ENCODE measurements at places on chromosomes 6 and 20.

DNA sequence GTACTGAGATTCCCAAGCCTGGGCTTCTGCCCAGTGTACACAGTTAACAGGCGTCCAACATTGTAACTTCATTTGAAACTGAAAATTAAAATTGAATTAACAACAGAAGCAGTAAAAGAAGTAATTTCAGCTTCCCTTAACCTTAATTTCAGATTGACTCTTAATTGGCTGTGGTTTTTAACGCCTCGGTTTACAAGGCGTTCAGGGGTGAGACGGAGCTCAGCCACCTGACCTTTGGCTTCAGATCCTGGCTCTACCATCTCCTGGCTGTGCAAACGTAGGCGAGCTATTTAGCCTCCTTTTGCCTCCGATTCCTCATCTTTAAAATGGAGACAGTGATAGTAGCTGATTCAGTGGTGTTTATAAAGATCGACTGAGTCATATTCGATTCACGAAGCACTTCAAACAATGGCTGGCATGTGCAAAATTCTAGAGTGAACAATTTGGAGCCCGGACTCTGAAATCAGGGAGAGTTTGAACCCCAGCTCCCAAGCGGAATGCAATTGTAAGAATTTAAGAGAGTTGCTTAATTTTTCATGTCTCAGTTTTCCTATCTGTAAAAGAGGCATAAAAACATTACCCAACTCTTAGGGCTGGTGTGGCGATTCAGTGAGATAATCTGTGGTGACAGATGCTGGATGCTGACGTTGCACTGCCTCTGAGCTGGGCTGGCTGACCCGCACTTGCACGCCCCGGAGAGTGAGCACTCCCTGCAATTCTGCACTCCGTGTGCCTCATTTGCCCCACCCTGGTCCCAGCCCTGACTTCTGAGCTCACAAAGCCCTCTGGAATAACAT, 23.5 kb upstream of the OCSTAMP start:
- DNase-seq: no peak

- no peak for DNase-seq
These were observed 7.1 kb downstream of the L3MBTL1 start for GRCh38 chr20:43514648-43514999.

- DNase-seq: no peak
These were observed 668.0 kb upstream of the FLRT3 start for GRCh38 chr20:15005300-15005986.

- no peak for DNase-seq
These were observed 1189.4 kb upstream of the EYS start for GRCh38 chr6:66896415-66896814.

- no peak for DNase-seq
These were observed 51.2 kb upstream of the RANBP9 start for GRCh38 chr6:13762611-13763441.

DNA sequence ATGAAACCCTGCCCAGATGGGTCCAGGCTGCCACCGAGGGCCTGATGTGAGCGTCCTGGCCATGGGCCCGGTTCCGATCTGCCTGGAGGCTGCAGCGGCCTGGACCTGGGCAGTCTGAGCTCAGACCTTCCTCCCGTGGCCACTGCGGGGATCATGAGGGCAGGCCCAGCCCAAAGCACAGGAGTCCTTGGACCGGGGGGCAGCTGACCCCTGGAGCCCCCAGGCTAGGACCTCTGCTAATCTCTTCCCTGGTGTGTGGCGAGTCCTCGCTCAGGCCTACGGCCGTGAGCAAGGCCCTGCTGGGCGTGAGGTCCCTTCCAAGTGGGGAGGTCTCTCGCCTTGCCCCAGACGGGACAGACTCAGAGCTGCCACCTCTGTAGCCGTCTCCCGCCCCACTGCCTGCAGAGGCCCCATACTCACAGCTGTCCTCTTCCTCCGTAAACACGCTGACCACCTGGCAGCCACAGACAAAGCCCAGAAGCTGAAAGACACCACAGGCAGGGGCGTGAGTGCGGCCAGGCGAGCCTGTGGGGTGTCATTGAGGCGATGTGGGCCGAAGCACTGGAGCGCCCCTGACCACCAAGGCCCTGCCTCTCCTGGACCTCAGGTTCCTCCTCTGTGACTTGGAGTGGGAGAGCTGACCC, 8.0 kb downstream of the BIRC7 start:
- DNase-seq: no peak

DNA sequence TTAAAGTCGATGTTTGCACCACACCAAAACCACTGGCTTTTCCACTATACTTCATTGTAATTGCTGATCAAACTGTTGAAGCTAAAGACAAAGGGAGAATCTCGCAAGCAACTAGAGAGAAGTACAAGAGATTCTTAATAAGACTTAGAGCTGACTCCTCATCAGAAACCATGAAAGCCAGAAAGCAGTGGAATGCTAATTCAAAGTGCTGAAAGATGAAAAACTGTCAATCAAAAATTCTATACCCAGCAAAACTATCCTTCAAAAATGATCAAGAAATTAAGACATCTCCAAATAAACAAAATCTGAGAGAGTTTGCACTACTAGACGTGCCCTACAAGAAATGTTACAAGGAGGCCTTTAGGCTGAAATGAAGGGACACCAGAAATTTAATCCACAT, 52.6 kb downstream of the CD83 start:
- DNase-seq: no peak

DNA sequence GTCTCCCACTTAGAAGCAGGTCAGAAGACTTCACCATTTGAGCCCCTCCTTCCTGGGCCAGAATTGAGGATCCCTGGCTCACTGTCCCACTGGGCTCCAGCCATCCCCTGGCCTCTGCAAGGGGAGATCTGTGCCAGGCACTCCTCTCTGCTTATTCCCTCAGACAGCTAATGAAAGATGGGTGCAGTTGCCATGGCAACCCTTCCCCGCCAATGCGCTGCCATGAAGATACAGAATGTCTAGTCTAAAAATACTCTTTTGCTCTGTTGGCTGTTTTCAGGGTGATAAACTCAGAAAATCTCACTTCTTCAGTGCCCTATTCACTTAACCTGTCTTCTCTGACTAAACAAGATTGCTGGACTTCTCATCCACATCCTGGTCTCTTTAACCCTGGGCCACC, 13.6 kb upstream of the TTLL2 start:
- no peak for DNase-seq

DNA sequence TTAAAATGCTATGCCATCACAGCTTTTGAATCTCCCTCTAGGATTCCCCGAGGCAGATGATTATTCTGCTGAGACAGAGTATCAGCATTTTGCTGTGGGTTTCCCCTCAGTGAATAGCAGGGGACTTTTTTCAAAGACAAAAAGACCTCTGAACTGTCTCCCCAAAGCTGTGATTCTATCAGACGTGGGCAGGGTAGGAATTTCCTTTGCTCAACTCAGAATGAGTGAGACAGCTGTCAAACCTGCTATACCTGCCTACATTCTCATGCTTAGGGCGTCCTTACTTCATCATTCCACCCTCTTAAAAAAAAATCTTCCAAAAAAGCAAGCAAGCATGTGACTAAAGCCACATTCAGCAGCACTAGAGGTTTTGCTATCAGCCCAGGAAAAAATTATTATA, 147.6 kb upstream of the FAM83B start:
- DNase-seq: no peak

DNA sequence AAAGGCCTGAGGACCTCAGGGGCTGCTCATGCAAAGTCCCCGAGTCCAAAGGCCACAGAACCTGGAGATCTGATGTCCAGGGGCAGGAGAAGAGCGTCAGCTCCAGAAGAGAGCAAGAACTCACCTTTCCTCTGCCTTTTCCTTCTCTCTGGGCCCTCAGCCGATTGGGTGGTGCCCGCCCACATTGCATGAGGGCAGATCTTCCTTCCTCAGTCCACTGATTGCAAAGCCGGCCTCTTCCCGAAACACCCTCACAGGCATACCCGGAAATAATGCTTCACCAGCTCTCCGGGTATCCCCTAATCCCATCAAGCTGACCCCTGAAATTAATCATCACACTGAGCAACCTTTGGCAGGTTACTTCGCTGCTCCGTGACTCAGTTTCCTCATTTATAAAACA, 33.4 kb downstream of the SPDEF start:
- DNase-seq: no peak

GRCh38 chr6:44456070-44456965, 68.8 kb downstream of the CDC5L start:
- DNase-seq: peak; percentile 14

GRCh38 chr20:40280616-40281015, 408.4 kb downstream of the MAFB start:
- no peak for DNase-seq

- DNase-seq: no peak
These were observed 32.7 kb downstream of the CENPW start for GRCh38 chr6:126372626-126373025.

- DNase-seq: no peak
These were observed 203.2 kb upstream of the SGK1 start for GRCh38 chr6:134521116-134521501.

DNA sequence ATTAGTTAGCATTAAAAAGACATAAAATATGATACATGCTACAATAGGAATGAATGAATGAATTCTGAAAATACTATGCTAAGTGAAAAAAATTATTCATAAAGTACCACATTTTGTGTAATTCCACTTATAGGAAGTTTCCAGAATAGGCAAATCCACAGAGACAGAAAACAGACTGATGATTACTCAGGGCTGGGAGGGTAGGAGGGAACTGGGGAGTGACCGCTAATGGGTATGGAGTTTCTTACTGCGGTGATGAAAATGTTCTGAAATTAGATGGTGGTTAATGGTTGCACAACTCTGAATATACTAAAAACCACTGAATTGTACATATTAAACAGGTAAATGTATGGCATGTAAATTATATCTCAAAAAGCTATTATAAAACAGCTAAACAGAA, 22.6 kb downstream of the FERMT1 start:
- DNase-seq: no peak

- no peak for DNase-seq
These were observed 2.0 kb downstream of the MAN1A1 start for GRCh38 chr6:119347466-119348095.

GRCh38 chr6:137443901-137444300, 50.3 kb downstream of the OLIG3 start:
- no peak for DNase-seq

DNA sequence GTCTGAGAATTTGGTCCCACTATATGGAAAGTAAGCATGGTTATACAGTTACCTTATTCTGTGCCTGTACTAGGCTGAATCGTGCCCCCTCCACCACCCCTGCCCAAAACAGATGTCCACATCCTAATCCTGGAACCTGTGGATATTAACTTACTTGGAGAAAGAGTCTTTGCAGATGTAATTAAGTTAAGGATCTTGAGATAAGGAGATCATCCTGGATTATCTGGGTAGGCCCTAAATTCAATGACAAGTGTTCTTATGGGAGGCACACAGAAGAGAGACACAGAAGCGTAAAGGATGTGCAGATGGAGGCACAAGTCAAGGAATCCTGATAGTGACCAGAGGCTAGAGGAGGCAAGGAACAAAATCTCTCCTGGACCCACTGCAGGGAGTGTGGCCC, 116.7 kb upstream of the MAN1A1 start:
- DNase-seq: no peak

DNA sequence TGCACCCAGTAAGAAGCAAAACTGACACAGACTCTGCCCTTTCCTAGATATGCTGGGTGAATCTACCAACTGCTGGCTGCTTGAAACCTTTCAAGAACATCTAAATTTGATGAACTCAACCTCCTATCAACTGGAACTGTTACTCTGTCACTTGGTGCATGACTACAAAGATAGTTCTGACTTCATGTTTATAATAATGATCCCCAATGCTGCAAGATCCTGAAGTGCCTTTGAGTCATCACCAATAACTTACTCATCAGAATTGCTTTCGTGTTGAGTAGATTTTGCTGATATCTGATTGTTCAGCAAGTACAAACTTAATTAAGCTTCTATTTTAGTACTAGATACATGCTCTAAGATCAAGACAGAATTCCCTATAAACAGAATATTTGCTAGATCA, 100.2 kb upstream of the ARMC2 start:
- DNase-seq: no peak

DNA sequence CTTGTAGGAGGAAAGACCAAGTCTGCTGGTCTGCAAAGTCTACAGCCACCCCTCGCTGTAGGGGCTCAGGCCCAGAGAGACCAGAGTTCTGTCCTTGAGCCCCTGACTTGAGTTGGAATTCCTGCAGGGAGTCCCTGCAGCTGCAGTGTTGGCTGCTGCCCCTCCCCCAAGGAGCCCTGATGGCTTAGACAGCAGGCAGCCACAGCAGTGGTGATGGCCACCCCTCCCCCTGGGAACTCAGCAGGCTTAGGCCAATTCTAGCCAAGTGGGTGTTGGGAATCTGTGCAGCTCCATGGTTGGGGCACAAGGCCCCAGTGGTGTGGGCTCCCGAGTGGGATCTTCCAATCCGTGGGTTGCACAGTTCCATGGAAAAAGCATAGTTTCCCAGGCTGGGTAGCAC, 345.4 kb downstream of the CD109 start:
- DNase-seq: no peak

GRCh38 chr6:159649441-159649840, 43.6 kb downstream of the SOD2 start:
- DNase-seq: no peak

DNA sequence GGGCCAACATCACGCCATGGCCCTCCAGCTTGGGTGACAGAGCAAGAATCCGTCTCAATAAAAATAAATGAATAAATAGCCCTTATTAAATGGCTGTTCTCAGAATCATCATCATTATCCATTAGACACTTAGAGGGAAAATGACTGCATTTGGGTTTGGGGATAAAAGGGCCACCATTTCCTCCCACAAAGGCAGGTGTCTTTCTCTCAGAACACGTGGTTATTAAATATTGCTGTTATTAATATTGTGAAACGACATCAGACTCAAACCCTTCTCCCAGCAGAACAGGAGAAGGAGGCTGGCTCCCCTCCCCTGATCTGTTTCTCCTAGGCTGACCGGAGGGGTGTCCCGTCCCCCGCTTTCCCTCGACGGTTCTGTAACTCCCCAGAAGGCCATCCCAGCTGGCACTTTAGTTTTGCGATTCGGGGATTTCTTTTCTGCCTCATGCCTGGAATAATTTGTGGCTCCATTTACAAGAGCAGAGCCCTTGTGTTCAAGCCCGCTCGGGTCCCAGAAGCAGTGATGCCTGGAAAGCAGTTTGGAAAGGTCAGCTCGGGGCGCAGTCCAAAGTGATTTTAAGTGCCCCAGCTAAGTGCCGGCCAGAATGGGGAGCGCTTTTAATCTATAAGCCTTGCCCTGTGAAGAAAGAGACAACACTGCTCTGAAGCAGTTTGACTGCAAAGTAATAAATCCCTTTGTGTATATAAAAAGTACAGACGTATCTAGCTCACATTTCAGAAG, 41.9 kb downstream of the EYA2 start:
- no peak for DNase-seq

- no peak for DNase-seq
These were observed 733.7 kb upstream of the CITED2 start for GRCh38 chr6:140108167-140108566.

DNA sequence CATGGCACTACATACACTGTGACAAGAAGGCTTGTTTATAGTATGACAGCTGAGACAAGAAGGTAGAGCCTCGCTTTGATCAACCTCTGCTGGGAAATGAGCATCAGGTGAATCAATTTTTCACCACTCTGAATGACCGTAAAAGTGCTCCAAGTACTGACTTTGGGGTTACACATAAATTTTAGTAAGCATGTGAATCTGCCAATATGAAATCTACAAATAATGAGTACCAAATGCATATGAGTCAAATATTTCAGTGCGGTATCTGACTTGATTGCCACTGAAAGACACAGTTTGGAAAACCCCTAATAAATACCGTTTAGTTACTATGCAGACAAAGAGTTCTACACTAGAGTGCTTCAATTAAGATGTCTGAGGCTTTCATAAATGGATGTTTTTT, 77.8 kb downstream of the ATG5 start:
- DNase-seq: no peak
